ENCODE measurements at places on chromosomes 2 and 18. TPM values are rescaled to one million over a fixed set of nuclear protein-coding genes. Genes with fewer than 3 reads are reported as not detected.

GRCh38 chr2:134716721-134717243 is 2.0 kb downstream of the TMEM163 start:
- DNase-seq, result no peak

DNA sequence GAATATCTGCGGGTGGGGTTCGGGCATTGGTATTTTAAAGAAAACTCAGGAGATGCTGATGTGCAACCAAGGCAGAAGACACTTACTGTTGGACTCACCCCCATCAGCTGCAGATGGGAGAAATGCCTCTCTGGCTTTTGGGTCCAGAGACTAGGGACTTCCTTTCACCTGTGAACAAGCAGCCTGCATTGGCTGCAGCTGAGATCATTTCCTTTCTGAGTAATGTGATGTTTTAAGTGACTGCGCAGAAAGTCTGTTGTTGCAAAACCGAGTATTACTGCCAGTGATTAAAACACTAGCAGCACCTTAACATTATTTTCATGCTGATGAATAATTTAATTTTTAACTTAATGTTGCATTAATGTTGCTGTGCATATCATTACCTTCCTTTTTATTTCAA is 143.0 kb downstream of the TSN start:
- no peak for DNase-seq

GRCh38 chr18:11379660-11380059 is 229.7 kb upstream of the SLC35G4 start:
- DNase-seq, result no peak

GRCh38 chr2:230258483-230258882 is 32.9 kb downstream of the SP140 start:
- no peak for DNase-seq

The PREPL gene
- 29.7 TPM for total RNA-seq

All from activated T-helper 2 cell treated with anti-CD3 and anti-CD28 coated beads, Interferon-gamma antibody, Interleukin-2, Interleukin-4, amounts not matched to agents 10 μg/mL and 5 μg/mL and 100 μg/mL, durations not matched to agents 14 hours and 24 hours and 36 hours (primary cell).